ENCODE measurements at places on chromosomes 13 and 19.
A peak's percentile ranks its signal among the peaks of the same experiment; 100 is the strongest.

DNA sequence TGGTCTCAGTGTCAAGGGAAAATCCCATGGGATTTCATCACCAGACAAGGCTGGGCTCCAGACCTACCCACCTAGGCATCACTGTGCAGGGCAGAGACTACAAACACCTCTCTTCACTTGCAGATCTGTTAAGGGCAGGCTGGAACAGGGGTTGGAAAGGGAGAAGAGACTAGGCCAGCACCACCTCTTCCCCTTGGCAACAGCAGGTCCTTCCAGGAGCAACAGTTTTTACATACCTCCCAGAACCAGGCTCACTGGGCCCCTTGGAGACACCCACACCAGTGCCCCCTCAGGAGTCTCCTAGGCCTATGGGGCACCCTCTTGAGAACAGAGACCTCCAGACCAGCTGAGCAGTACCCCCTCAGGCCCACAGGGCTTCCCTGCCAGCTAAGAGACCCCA lies 2.5 kb upstream of the UBE2M start:
- DNase-seq: no peak

DNA sequence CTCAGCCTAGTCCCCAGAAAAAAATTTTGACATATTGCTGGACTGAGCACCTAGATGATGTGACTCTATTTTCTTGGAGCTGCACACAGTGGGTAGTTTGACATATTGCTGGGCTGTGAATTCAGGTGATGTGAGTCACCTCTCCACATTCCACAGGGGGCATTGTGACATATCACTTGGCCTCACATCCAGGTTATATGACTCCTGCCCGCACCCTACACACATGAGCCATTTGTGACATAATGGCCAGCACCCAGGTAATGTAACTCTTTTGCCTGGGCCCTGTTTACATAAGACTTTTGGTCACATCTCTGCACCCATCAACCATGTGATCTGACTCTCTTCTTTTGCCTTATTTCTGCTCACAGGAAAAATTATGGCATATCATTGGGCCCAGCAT lies 55.1 kb upstream of the ZNF43 start:
- no peak for DNase-seq

GRCh38 chr19:43774103-43774939 lies 6.5 kb downstream of the KCNN4 start:
- DNase-seq: no peak

- DNase-seq: no peak
These were observed 11.0 kb downstream of the PRKCG start for GRCh38 chr19:53892981-53893325.

GRCh38 chr19:10648360-10648759 lies 5.8 kb upstream of the ILF3 start:
- no peak for DNase-seq

- no peak for DNase-seq
These were observed 12.8 kb upstream of the PEAK3 start for GRCh38 chr19:2294687-2295335.

GRCh38 chr13:103996733-103997132 lies 930.5 kb upstream of the SLC10A2 start:
- DNase-seq: no peak

GRCh38 chr13:70932511-70932910 lies 824.3 kb upstream of the KLHL1 start:
- DNase-seq: no peak

DNA sequence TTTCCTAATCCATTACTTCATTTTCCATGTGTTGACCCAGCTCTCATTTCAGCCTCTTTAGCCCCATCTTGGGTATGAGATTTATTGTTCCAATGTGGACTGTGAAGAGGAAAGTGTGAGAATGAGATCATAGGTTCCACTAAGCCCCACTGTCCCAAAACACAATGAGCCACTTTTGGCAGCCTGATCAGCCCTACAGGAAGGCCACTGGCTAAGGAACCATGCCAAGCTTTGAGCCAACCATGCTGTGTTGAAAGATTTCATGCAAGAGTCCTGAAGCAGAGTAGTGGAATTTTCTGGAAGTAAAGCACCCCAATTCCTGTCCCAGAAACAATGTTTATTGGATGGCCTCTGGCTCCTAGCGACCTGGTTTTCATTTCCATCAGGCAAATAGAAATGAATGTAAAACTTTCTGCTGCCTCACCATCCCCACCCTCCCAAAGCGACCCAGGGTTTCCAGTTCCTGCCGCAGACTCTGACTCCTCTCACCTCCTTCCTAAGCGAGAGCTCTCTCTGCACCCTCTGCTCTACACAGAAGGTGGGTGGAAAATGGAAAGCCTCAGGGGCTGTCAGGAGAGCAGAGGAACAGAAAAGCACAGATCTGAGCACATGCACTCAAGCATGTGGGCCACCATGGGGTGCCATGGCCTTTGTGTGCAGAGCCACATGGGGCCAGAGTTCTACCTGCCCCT lies 73.1 kb downstream of the KCTD12 start:
- no peak for DNase-seq

GRCh38 chr13:40578055-40578454 lies 88.4 kb downstream of the FOXO1 start:
- DNase-seq: no peak

- DNase-seq: no peak
These were observed 21.6 kb downstream of the LTBP4 start for GRCh38 chr19:40622773-40623075.

GRCh38 chr13:107716741-107717140 lies 498.6 kb downstream of the LIG4 start:
- DNase-seq: no peak

DNA sequence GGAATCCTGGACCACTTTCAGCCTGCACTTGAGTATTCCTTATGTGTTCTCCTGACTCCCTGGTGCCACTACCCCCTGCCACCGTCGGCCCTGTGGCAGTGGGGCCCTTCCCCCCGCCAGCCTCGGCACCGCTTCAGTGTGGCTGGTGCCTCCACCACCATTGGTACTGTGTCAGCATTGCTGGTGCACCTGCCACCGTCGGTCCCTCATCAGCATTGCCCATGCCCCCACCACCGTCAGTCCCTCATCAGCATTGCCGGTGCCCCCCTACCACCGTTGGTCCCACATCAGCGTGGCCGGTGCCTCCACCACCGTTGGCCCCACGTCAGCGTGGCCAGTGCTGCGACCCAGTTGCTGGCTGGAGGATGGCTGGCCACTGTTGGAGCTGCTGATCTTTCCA lies 228.5 kb downstream of the TM9SF2 start:
- no peak for DNase-seq

- no peak for DNase-seq
These were observed 4.9 kb upstream of the OR7A17 start for GRCh38 chr19:14890643-14891379.

GRCh38 chr13:80530191-80530590 lies 189.3 kb upstream of the SPRY2 start:
- DNase-seq: no peak

DNA sequence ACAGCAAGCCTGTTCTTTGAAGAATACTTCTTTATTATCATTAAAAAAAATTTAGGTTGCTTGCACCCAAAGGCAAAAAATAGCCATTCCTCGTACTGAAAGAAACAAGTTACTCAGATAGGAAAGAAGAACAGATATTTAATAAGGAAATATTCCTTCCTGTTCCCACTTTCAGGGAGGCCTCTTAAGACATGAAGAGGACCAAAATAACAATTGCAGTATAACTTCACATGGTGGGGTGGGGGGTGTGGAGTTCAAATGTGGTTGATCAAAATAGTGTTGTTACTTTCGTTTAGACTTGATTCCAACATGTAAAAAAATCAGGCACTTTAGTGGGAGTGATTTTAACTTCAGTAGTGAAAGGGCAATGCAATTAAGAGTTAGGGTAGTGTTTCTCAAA lies 3.6 kb downstream of the RGCC start:
- no peak for DNase-seq

- DNase-seq: peak; percentile 24
These were observed 4.6 kb downstream of the SAFB start for GRCh38 chr19:5627395-5627904.

DNA sequence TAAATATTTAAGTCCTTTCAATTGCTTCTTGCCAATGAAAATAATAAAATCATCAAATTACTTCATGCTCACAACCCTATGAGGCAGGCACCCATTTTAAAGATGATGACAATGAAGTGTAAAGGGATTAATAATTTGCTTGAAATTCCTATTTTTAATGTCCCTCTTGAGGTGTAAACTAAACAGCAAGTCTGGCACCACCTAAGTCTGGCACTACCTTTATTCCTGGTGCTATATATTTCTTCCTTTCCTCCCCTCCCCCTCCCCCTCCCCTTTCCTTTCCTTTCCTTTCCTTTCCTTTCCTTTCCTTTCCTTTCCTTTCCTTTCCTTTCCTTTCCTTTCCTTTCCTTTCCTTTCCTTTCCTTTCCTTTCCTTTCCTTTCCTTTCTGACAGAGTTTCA lies 42.2 kb downstream of the FLT1 start:
- DNase-seq: no peak

- DNase-seq: no peak
These were observed 11.2 kb downstream of the KDM4B start for GRCh38 chr19:4980067-4980466.

GRCh38 chr13:30846311-30846710 lies 59.8 kb upstream of the MEDAG start:
- no peak for DNase-seq

- no peak for DNase-seq
These were observed 752 bp downstream of the PDCD5 start for GRCh38 chr19:32581705-32582179.

- DNase-seq: no peak
These were observed 266.3 kb downstream of the KLF5 start for GRCh38 chr13:73324842-73325722.

DNA sequence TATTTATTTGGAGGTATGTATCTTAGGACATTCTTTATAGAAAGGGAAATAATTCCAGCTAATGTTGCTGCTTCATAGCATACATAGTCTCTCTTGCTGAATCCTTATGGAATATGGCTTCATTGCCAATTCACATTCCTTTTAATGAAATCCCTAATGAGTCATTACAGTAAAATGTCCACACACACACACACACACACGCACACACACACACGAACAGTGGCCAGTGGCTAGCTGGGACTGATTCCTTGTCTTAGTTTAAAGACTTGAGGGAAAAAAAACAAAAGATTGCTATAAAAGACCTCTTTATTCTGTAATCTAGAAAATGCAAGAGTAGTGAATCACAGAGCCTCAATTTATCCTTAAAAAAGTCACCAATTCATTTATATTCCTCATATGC lies 301.6 kb downstream of the SLITRK6 start:
- DNase-seq: no peak

- peak; percentile 38 for DNase-seq
These were observed 12.3 kb upstream of the CADM4 start for GRCh38 chr19:43651758-43652545.

DNA sequence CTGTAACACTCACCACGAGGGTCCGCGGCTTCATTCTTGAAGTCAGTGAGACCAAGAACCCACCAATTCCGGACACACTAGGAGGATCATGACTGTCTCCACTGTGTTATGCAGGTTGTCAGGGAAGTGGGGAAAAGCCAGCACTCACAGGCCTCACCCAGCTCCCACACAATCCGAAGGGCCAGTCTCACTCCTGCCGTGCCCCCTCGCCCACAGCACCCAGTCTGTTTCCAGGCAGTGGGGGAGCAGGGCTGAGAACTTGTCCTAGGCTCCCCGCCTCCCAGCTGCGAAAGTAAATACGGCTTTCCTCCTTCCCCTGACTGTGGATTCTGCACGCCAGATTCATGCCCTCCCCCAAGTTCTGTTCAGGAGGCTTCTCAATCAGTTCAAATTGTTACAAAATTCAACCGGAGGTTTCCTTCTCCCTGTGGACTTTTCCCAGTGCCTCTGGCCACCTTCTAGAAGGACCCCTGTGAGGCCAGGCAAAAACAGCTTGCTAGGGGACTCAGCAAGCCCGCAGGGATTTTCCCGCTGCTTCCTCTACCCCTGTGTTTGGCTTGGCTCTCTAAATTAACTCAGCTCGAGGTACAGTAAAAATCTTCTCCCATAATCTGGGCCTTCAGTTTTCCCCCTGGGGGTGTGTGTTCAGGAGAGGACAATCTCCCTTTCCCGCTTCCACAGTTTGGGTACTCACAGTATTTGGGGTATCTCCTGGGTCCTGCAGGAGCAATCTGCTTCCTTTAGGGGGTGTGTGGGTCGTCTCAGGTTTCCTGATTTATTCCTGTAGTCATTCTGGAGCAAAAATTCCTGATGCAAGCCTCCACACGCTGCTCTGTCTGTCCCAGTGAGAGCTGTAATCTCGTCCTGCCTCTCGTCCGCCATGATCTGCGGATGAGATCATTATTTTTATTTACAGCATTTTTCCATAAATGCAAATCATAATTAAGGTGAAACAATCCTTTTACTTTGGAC lies 899.8 kb downstream of the GPC5 start:
- no peak for DNase-seq

DNA sequence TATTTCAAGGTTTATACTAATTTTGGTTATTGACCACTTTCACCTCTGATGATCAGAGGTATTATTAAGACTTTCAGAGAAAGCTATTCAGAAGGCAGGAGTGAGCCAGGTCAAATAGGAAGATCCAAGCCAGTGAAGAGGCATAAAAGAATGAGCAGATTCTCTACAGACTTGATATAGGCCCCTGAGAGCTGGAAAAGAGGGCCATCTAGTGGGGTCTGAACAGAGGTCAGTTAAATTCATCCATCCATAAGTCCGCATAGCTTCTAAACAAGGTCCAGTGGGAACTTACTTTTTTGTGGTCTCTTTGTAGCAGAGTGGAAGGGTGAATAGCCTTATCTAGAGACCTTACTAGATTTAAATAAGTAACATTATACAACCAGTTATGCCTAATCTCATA lies 126.6 kb upstream of the UFM1 start:
- DNase-seq: no peak

DNA sequence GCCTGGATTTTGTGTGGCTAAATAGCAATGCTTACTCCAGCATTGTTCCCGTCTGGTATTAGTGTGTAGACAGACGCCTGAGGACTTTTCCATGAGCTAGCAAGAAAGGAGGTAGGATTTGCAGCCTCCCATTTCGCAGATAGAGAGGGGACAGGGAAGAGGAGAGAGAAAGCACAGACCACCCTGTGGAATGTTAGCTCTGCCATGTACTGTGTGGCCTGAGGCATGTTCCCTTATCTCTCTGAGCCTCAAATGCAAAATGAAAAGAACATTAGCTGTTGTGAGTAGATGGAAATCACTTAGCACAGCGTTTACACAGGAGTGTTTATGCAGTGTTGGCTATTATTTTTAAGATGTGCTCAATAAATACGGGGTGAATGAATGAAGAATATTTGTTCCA lies 45.5 kb downstream of the OLFM4 start:
- no peak for DNase-seq

DNA sequence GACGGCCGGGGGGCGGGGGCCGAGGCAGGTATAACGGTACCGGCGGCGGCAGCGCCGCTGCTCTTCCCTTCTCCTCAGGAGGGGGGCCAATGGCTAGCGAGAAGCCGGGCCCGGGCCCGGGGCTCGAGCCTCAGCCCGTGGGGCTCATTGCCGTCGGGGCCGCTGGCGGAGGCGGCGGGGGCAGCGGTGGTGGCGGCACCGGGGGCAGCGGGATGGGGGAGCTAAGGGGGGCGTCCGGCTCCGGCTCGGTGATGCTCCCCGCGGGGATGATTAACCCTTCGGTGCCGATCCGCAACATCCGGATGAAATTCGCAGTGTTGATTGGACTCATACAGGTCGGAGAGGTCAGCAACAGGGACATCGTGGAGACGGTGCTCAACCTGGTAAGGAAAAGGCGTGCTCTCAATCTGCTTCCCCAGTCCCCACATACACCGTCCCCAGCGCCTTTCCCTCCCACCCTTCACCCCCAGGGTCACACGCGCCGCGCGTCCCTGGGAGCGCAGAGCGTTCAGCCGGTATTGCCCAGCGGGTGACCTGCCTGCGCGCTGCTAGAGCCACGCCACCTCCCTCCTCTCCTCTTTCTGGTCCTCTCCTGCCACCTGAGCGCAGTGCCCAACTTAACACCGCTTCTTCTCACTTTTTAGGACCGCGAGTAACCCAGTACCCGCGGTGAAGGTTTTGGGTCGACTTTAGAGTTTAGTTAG lies 814 bp downstream of the NBEA start:
- DNase-seq: no peak
